ENCODE measurements at places on chromosomes 4 and X.

DNA sequence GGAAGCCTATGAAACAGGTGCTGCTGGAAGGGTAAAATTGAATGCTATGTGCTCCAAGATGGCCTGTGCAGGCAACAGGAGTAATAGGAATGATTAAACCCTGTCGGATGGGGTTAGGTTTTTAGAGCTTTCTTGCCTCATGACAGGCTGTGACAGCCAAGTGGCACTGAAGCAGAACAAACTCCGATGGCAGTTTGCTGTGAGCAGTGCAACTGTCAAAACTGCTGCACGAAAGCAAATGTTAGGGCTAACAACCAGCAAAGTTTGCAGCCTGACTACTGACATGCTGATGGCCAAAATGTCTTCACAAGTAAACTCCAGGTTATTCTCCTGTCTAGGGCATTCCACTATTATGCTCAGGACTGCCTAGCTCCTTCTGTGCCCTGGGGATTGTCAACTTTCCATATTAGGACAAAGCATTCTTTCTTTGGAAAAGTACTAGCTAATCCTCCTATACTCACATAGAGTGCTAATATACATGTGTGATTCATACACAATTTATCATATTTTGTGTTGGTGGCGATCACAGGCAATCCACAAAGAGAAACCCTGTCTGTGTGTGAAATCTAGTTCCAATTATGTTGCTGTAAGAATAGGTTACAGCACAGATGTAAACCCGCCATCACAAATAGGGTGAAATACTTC lies 486.6 kb upstream of the TENM3 start:
- no peak for DNase-seq

- DNase-seq = no peak
These were observed 43.7 kb upstream of the PUDP start for GRCh38 chrX:7191681-7192110.

DNA sequence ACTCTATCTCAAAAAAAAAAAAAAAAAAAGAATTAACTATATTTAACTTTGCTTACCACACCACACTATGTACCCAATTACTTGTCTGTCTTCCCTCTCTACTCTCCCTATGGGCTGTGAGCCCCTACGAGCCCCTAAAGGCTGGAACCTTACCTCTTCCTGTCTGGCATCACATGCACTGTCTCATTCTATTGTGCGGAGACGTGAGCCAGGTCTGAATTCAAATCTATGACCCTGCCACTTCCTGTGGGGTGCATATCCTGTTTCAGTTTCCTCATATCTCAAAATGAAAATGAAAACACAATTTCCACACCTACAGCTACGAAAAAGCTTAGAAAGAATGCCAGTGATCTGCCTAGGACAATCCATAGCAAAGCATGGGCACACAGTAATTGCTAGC lies 42.9 kb upstream of the HS3ST1 start:
- DNase-seq = peak; percentile 68

DNA sequence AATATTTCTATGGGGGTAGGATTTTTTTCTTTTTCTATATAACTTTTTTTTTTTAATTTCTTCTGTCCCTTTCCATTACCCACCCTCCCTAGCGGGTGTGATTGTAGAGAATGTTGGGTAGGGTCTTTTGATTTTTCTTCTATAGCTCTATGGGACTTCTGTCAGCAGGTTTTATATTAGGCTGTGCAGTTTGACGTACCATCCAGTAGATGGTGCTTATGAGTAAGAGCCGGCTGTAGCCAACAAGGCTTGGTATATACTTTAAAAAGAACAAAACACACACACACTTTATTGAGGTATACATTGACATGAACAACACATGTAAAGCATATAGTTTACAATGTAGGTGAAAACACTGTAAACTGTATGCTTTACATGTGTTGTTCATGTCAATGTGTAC lies 247.9 kb upstream of the POF1B start:
- no peak for DNase-seq

- no peak for DNase-seq
These were observed 215.4 kb upstream of the MAB21L2 start for GRCh38 chr4:150366487-150366999.

GRCh38 chr4:182453830-182454229 lies 210.6 kb downstream of the TENM3 start:
- no peak for DNase-seq

- peak; percentile 32 for DNase-seq
These were observed 14.0 kb upstream of the TMEM156 start for GRCh38 chr4:39046249-39046648.

GRCh38 chrX:20382518-20383297 lies 116.0 kb upstream of the RPS6KA3 start:
- DNase-seq = no peak

DNA sequence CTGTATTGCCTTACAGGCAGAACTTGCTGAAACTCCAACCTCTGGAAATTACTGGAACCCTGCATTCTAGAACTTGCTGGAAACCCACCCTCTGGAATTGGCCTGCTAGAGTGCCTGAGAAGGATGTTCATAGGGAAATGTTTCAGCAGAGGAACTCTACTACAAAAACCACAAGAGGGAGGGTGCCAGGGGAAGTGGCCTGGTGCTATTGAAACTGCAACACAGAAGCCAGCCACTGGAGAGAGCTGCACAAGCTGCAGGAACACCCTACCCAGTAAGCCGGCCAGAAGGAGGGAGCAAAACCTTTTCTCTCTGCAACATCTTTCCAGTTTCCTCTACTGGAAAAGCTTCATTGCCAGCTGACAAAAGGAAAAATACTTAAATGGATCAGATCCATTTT lies 2.5 kb upstream of the BRWD3 start:
- DNase-seq = peak; percentile 25

DNA sequence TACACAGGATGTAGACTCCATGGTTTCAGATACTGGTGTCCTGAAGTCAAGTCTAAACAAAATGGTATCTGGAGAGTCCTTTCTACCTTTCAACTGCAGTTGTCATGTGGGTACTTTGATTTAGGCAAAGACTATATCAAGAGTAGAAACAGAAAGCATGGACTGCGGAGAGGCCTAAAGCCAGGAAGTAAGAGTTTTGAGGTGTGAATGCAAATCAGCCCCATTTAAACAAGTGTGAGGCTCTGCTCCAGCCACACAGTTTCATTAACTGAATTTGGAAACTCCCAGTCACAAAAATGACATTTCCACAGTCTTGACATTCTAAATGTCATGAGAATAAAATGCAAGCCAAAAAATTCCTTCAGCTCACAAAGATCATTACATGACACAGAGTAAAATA lies 87.2 kb upstream of the MCF2 start:
- no peak for DNase-seq

DNA sequence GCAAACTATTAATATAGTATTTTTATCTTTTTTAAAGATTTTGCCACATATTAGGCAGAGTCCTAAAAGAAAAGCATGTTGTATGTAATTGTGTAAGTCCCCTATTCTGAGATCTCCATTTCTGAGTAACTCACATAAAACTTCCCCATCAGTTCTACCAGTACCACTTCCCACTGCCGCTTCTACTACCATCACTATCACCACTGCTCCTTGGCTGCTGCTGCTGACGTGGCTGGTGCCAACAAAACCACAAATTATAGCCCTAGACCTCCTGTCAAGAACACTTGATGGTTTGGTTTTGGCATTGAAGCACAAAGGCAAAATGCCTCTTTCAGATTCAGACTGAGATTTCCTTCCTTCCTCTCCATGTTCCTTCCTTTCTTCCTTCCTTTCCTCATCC lies 106.4 kb downstream of the MMRN1 start:
- no peak for DNase-seq

GRCh38 chr4:146637621-146638332 lies 916 bp upstream of the POU4F2 start:
- no peak for DNase-seq

GRCh38 chrX:144327495-144327894 lies 443.6 kb downstream of the UBE2NL start:
- no peak for DNase-seq
